ENCODE measurements at places on chromosomes 13 and 19. TPM values are rescaled to one million over a fixed set of nuclear protein-coding genes. Genes with fewer than 3 reads are reported as not detected.

DNA sequence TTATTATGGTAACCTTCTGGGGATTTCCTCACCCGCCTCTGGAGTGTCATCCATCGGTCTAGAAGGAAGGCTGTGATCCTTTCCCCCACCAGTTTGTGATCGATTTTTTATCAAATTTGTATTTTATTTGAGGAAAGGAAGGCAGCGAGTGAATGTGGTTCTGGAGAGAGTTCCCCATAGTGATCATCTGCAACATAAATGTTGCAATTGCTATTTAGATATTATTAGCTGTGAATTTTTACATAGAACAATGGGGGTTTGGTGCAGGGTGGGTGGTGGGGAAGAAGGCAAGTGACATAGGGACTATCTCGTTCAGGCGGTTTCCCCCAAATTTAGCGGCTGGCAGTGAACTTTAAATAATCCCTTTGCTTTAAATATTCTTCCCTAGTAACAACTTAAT lies 1.2 kb downstream of the CDK8 start:
- H3K27me3 ChIP-seq: no peaks in the 10 kb centered on the region
- DNase-seq: no peak
- peak overlapping the region; percentile 93 for H3K27ac ChIP-seq
- no peaks in the 10 kb centered on the region for H3K36me3 ChIP-seq
- H3K4me3 ChIP-seq: peak overlapping the region; percentile 86

GRCh38 chr13:51444922-51445321 lies 7.9 kb downstream of the INTS6 start:
- no peak for DNase-seq
- no peak overlapping the region for H3K4me3 ChIP-seq
- no peaks in the 10 kb centered on the region for H3K27me3 ChIP-seq
- H3K4me1 ChIP-seq: no peaks in the 10 kb centered on the region

DNA sequence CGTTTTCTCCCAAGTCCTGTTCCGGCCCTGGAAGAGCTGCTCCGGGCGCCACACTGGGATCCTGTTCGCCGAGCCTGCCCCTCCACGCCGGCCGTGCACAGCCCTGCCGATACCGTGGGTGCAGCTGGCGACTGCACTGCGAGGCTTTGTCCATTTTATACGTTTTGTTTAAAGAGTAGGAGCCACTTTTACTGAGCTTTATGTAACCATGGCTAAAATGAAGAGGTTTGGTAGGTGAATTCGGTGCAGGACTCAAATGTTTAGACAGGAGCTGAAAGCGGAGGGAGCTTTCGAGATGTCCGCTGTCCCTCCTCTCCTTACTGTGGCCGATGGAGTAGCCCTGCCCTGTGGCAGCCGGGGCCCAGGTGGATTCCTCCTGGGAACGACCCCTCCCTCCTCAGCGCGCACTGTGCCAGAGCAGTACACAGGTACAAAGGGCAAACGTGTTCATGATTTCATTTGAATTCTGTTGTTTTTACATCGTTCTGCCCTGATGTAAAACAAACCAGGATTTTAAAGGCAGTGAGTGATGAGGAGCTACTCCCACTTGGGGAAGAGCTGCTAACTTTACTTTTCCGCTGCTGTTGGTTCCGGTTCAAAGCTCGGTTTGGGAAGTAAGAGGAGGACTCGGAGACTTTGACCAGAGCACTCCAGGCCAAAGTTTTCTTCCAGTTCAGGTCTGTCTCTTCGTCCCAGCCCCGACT lies 1.7 kb downstream of the COL4A2 start:
- H3K4me3 ChIP-seq: peak overlapping the region; percentile 92
- peaks cover 57% of the 10 kb centered on the region for H3K4me1 ChIP-seq
- no peaks in the 10 kb centered on the region for H3K36me3 ChIP-seq
- H3K27ac ChIP-seq: peak overlapping the region; percentile 100
- H3K27me3 ChIP-seq: no peaks in the 10 kb centered on the region
- DNase-seq: peak; percentile 70

- H3K27me3 ChIP-seq: no peaks in the 10 kb centered on the region
- H3K27ac ChIP-seq: peak overlapping the region; percentile 100
- H3K4me1 ChIP-seq: no peaks in the 10 kb centered on the region
- H3K36me3 ChIP-seq: no peaks in the 10 kb centered on the region
Observed at GRCh38 chr19:38650911-38651584, 3.6 kb downstream of the ACTN4 start.

Gene GPR4
- 1.9 TPM for total RNA-seq

DNA sequence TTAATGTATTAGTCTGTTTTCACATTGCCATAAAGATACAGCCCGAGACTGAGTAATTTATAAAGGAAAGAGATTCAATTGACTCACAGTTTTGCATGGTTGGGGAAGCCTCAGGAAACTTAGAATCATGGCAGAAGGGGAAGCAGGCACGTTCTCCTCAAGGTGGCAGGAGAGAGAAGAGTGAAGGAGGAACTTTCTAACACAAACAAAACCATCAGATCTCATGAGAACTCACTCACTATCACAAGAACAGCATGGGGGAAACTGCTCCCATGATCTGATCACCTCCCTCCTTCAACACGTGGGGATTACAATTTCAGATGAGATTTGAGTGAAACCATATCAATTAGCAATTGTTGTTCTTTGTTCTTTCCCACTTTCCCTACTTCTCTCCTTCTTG lies 689.0 kb upstream of the SLITRK1 start:
- DNase-seq: no peak
- H3K27ac ChIP-seq: no peak overlapping the region
- no peak overlapping the region for H3K4me3 ChIP-seq
- no peaks in the 10 kb centered on the region for H3K4me1 ChIP-seq
- H3K36me3 ChIP-seq: no peaks in the 10 kb centered on the region
- H3K27me3 ChIP-seq: no peaks in the 10 kb centered on the region

Gene AXL
- 85.9 TPM for total RNA-seq

DNA sequence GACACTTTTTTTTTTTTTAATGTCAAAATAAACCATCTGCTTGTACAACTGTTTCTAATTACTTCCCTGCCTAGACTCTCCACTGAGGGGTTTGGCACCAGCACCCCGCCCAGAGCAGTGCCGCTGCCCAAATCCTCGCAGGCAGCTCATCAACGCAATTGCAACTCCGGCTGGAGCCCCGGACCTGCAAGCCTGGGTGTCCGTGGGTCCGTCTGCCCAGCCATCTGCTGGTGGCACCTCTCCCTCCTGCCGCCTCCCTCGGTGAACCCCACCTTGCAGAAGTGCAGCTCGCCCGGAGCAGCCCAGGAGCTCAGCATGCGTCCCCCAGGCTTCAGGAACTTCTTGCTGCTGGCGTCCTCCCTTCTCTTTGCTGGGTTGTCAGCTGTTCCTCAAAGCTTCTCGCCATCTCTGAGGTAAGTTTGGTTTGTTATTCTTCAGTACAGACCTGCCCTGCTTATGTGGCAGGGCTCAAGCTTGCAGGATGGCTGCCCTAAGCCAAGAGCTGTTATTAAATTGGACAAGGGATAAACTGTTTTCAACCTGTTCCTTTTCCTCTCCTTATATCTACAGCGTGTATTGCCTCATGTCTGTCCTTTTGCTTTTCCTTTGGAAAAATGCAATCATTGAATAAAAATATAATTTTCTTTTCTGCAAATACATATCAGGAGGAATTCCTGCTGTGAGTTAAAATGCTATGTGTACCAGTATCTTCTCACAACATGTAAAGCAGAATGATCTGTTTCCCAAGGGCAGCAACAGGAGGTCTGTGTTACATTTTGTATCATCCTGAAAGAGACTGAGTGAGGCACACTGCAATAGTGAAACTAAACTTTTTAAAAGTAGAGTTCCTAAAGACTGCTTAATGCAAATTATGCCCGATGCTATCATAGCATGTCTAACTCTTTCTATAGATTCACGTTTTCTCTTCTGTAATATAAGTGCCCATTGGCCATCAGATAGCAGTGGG lies at the start of gene ITGBL1:
Gene ITGBL1, plus strand, starts transcription at position 157 of the 967 bp plus-strand sequence. Its CDS starts 159 bp downstream, at position 316.
- peak within 1 kb of the TSS; percentile 20 for H3K4me3 ChIP-seq
- no peak for DNase-seq
- no peaks in the 10 kb centered on the region for H3K36me3 ChIP-seq
- peaks cover 9% of the 10 kb centered on the region for H3K27me3 ChIP-seq
- H3K27ac ChIP-seq: no peak within 1 kb of the TSS

GRCh38 chr19:36152352-36153091 lies at the start of gene COX7A1:
TSS of gene COX7A1 (minus strand) at chr19:36152447. CDS start at chr19:36152407, 40 bp downstream.
- peak; percentile 92 for DNase-seq
- H3K27me3 ChIP-seq: no peaks in the 10 kb centered on the region
- H3K4me3 ChIP-seq: peak within 1 kb of the TSS; percentile 66
- H3K27ac ChIP-seq: peak within 1 kb of the TSS; percentile 93

- no peak overlapping the region for H3K27ac ChIP-seq
- H3K4me3 ChIP-seq: no peak overlapping the region
- no peaks in the 10 kb centered on the region for H3K36me3 ChIP-seq
- DNase-seq: no peak
- H3K27me3 ChIP-seq: no peaks in the 10 kb centered on the region
Observed at GRCh38 chr13:38624822-38625221, 62.1 kb upstream of the FREM2 start.

DNA sequence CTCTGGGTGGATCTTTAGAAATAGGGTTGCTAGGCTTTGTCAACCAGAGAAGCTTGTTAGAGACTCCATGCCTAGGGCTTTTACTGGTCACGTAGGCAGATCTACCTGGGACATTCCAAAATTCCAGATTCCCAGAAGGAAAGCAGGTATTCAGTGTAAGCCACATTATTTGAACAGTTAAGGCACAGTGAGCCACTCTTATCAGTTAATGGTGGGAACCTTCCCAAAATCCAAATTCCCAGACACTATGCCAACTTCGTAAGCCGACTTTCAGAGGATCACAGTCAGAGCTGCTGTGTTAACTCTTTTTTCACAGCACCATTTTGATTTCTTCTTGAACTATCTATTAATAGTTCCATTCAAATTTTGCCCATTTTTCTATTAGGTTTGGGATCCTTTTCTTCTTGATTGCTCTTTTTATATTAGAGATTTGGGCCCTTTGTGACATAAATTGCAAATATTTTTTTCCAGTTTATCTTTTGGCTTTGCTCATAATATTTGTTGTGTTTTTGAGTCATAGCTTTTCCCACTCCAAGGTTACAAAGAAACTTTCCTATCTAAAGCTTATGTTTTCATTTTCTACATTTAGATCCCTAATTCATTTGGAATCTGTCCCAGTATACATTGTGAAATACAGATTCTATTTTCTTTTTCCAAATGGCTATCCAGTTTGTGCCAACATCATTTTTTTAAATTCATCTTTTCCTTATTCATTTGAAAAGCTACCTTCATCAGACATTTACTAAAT lies 77.3 kb downstream of the DHRS12 start:
- H3K36me3 ChIP-seq: no peaks in the 10 kb centered on the region
- no peak overlapping the region for H3K27ac ChIP-seq
- DNase-seq: no peak
- H3K4me1 ChIP-seq: peaks cover 30% of the 10 kb centered on the region

Gene RDH8
- total RNA-seq: not detected

GRCh38 chr19:30969591-30969990 lies 379.6 kb downstream of the TSHZ3 start:
- no peak for DNase-seq
- H3K4me3 ChIP-seq: no peak overlapping the region
- H3K27me3 ChIP-seq: no peaks in the 10 kb centered on the region
- no peak overlapping the region for H3K27ac ChIP-seq
- H3K36me3 ChIP-seq: no peaks in the 10 kb centered on the region
- H3K4me1 ChIP-seq: no peaks in the 10 kb centered on the region

Gene ZNF493
- total RNA-seq: 49.3 TPM

DNA sequence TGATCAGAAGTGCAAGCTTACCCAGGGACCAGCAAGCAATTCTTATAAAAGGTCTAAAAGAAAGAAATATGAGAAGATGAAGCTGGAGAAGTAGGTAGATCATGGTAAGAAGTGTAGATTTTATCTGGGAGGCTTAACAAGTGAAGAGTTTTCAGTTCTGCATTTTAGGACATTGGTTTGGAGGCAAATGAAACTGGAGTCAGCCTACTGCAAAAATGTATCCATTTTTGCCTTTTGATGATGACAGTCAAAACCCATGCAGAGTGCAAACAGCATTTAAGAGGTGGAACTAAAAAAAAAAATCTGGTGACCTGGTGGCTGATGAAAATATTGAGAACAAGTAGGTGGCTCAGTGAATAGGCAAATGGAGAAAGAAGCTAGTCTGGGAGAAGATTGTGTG lies 216.9 kb downstream of the DNAJC15 start:
- no peak overlapping the region for H3K27ac ChIP-seq
- DNase-seq: no peak
- H3K4me3 ChIP-seq: no peak overlapping the region
- no peaks in the 10 kb centered on the region for H3K4me1 ChIP-seq
- no peaks in the 10 kb centered on the region for H3K36me3 ChIP-seq
- H3K27me3 ChIP-seq: no peaks in the 10 kb centered on the region

Gene LILRB3
- total RNA-seq: 16.6 TPM

- no peak overlapping the region for H3K4me3 ChIP-seq
- peaks cover 20% of the 10 kb centered on the region for H3K4me1 ChIP-seq
- no peaks in the 10 kb centered on the region for H3K36me3 ChIP-seq
- H3K27ac ChIP-seq: no peak overlapping the region
- H3K27me3 ChIP-seq: no peaks in the 10 kb centered on the region
- no peak for DNase-seq
Observed at GRCh38 chr19:33864311-33864850, 67.7 kb downstream of the KCTD15 start.

DNA sequence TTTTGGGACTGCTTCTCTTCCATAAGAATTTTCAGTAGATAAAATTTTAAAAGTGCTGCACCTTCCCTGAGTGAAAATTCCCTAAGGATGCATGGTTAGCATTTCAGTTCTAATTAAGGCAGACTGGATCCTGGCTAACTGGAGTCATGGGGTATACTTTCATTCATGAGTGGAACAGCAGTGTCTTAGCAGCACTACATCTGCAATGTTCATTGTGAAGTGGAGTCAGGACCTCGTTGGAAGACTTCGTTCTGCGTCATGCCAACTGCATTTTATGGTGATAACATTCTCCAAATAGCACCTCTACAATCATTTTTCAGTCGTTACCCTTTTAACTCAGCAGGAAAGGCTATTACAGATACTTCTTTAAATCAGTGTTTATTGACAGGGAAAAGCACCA lies 25.5 kb downstream of the PHF11 start:
- H3K36me3 ChIP-seq: no peaks in the 10 kb centered on the region
- no peaks in the 10 kb centered on the region for H3K27me3 ChIP-seq
- no peak overlapping the region for H3K27ac ChIP-seq
- DNase-seq: no peak
- H3K4me3 ChIP-seq: no peak overlapping the region

Gene RASIP1
- 9.7 TPM for total RNA-seq

DNA sequence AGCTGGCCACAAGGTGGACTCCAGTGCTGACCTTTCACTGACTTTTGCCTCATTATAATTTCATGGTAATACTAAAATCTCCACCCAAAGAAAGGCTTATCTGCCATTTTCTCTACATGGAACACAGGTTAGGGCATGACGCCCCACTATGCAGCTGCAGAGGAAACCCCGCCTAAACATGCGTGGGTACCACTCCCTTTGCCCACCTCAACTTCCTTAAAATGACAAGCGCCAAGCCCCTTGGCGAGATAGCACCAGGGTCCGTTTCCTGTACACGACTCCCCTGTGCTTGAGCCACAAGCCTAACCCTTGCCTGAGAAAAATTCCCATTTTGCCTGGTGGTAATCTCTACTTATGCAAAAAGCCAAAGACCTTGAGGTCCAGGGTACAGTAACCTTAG lies 36.0 kb upstream of the PABPC3 start:
- H3K27ac ChIP-seq: no peak overlapping the region
- H3K36me3 ChIP-seq: no peaks in the 10 kb centered on the region
- no peak for DNase-seq
- H3K27me3 ChIP-seq: no peaks in the 10 kb centered on the region

Gene ZNF578
- 2.5 TPM for total RNA-seq

GRCh38 chr19:19259741-19260140 lies 13.4 kb downstream of the TM6SF2 start:
- no peak overlapping the region for H3K4me3 ChIP-seq
- H3K36me3 ChIP-seq: no peaks in the 10 kb centered on the region
- peaks cover 8% of the 10 kb centered on the region for H3K4me1 ChIP-seq
- peaks cover 14% of the 10 kb centered on the region for H3K27me3 ChIP-seq
- DNase-seq: no peak
- no peak overlapping the region for H3K27ac ChIP-seq

Measured in sigmoid colon (tissue), 7 donors.